ENCODE measurements at places on chromosomes 13 and 19.

GRCh38 chr13:21988624-21989023 is 317.8 kb downstream of the FGF9 start:
- DNase-seq: no peak

- DNase-seq: no peak
These were observed 142.8 kb upstream of the UBL3 start for GRCh38 chr13:29993196-29993595.

DNA sequence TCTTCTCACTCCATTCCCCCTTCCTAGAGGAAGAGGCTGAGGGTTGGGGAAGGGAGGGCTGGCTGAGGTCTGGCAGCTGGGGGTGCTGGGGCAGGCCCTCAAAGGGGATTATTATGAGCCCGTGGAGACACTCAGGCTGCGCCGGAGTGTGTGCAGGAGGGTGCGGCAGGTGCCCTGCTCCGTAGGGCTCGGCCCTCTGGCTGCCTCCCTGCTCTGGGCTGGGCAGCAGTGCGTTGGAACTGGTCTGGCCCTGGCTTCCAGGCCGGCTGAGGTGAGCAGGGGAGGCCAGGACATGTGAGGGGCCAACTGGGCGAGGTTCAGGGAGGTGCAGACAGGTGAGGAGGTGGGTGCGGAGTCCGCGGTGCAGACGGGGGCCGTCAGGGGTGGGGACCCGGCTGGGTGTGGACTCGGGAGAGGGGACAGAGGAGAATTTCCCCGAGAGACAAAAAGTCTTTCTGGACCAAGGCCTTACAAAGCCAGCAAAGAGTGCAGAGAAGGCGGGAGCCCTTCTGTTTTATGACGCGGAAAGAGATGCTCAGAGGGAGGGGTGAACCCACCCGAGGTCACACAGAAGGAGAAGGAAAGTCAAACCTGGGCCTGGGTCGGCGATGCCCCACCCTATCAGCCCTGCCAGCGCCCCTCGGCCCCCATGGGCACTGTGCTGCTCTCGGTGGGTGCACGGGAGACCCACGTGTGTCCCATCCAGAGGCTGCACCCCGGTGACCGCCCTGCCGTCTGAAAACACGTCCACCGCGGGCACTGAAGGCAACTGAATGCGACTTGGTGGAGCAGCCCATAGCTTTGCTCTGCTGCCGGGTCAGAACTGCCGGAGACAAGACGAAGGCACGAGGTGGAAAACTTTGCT is 31.0 kb downstream of the PIP5K1C start:
- no peak for DNase-seq

GRCh38 chr19:49560358-49560900 is 19.9 kb downstream of the NOSIP start:
- no peak for DNase-seq

GRCh38 chr19:40674291-40674690 is 16.2 kb downstream of the NUMBL start:
- DNase-seq: no peak

DNA sequence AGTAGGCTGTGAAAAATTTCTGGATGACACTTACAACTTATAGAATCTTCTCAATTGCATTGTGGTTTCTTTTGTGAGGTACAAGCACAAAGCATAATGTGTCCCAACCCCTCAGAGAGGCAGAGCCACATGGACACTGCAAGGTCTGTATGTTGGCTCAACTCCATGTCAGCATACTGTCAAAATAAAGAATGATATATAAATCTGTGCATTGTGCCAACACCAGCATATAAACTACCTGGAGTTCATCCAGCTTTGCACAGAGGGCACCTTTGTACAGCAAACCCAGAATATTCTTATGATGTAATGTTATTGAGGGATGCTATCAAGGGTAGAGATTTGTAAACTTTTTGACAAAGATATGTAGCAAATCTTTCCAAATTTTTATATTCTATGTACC is 1065.8 kb upstream of the MIR17HG start:
- no peak for DNase-seq

DNA sequence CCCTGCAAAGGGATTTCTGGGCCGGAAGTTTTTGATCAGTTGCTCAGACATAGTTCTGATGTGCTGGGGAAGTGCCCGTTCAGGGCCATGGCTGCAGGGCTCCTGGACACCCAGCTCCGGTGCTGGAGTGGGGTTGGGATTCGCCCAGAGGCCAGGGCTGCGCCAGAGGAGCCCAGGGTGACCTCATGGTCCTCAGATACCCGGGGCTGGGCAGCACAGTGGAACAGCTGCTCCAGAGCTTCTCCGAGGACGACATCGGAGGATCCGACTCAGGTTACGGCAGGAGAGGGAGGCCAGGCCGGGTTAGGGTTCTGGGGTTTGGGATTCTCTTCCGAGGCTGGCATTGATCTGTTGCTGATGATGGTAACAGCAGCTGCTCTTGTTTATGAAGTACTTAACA is 20.9 kb downstream of the CARM1 start:
- no peak for DNase-seq

- no peak for DNase-seq
These were observed 27.1 kb downstream of the STK24 start for GRCh38 chr13:98549728-98550317.

All from CD4-positive, alpha-beta T cell treated with Interleukin-1 beta for 1 hour (primary cell).